Smooth muscle cell of the umbilical artery (primary cell): ENCODE measurements at places on chromosomes 16 and 17. TPM values are rescaled to one million over a fixed set of nuclear protein-coding genes. Genes with fewer than 3 reads are reported as not detected.

IGF2BP1 gene
- total RNA-seq, result 12.2 and 28.5 TPM in 2 replicates

APOBR gene
- total RNA-seq, result not detected in 2 replicates

SRL gene
- total RNA-seq, result not detected in 2 replicates

ABCA8 gene
- total RNA-seq, result 43.0 and 80.8 TPM in 2 replicates
